ENCODE measurements at places on chromosomes 12 and 14.
A peak's percentile ranks its signal among the peaks of the same experiment; 100 is the strongest.

DNA sequence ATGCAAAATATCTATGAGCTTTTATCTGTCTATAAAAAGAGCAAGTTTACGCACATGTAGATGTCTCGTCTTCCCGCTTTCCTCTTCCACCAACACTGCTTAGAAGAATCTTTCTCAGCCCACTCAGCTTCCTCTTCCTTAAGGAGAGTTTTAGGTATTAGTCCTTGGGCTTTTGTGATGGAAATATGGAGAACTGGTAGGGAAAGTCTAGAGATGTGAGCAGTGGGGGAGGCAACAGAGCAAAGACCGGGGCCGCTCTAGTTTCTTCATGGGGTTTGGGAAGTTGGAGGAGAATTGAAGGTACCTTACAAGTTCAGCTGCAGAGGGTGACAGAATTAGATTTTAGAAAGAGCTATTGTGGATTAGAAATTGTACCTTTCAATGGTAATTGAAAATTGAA lies 56.3 kb upstream of the CPNE8 start:
- H3K4me3 ChIP-seq, result no peak overlapping the region
- H3K4me1 ChIP-seq, result no peaks in the 10 kb centered on the region
- DNase-seq, result no peak
- H3K36me3 ChIP-seq, result no peaks in the 10 kb centered on the region
- no peaks in the 10 kb centered on the region for H3K27me3 ChIP-seq

- no peak overlapping the region for H3K27ac ChIP-seq
- peaks cover 7% of the 10 kb centered on the region for H3K36me3 ChIP-seq
- DNase-seq, result no peak
- no peak overlapping the region for H3K4me3 ChIP-seq
- peaks cover 24% of the 10 kb centered on the region for H3K27me3 ChIP-seq
- peaks cover 29% of the 10 kb centered on the region for H3K4me1 ChIP-seq
These were observed 5.4 kb downstream of the IFFO1 start for GRCh38 chr12:6550294-6551062.

GRCh38 chr14:71333705-71334104 lies 426.4 kb downstream of the PCNX1 start:
- H3K36me3 ChIP-seq, result no peaks in the 10 kb centered on the region
- H3K4me3 ChIP-seq, result no peak overlapping the region
- peaks cover 3% of the 10 kb centered on the region for H3K27me3 ChIP-seq
- H3K4me1 ChIP-seq, result no peaks in the 10 kb centered on the region
- no peak for DNase-seq
- H3K27ac ChIP-seq, result no peak overlapping the region

- no peak for DNase-seq
- no peak overlapping the region for H3K27ac ChIP-seq
- no peaks in the 10 kb centered on the region for H3K36me3 ChIP-seq
- peaks cover 2% of the 10 kb centered on the region for H3K27me3 ChIP-seq
- no peaks in the 10 kb centered on the region for H3K4me1 ChIP-seq
- no peak overlapping the region for H3K4me3 ChIP-seq
These were observed 9.8 kb downstream of the VSIG10 start for GRCh38 chr12:118094039-118094438.

GRCh38 chr14:104298458-104298857 lies 160.1 kb downstream of the KIF26A start:
- peaks cover 5% of the 10 kb centered on the region for H3K36me3 ChIP-seq
- peaks cover 9% of the 10 kb centered on the region for H3K27me3 ChIP-seq
- DNase-seq, result no peak
- H3K27ac ChIP-seq, result no peak overlapping the region
- no peaks in the 10 kb centered on the region for H3K4me1 ChIP-seq

- H3K27me3 ChIP-seq, result peaks cover 2% of the 10 kb centered on the region
- H3K36me3 ChIP-seq, result no peaks in the 10 kb centered on the region
These were observed 22.9 kb upstream of the VPS37B start for GRCh38 chr12:122918827-122919226.

DNA sequence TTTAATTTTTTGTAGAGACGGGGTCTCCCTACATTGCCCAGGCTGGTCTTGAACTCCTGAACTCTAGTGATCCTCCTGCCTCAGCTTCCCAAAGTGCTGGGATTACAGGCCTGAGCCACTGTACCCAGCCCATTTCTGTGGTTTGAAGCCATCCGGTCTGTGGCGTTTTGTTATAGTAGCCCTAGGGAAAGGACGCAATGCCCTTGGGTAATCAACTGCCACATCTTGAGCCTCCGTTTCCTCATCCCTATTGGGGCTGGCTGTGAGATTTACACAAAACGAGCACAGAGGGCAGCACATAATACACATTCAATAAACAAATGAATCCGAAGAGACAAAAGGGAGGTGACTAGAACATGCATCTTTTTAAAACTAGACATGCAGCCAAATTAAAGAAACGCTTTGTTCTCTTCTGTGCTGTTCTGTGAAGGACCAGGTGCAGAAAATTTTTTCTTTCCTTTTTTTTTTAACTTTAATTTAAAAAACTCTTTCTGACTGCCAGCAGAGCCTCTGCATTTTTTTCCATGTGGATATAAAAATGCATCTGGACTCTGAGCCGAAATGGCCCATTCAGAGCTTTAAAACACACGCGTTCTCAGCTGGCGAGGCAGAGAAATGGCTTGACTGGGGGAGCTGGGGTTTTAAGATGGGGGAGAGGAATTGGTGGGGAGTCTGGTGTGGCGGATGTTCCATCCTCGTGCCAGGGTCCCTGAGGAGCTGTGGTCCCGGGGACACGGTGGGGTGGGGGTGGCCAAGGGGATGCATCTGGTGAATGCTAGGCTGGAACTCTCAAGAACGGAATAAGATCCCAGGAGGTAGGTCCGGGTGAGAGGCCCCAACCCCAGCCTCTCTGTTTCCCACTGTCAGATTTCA lies 119.0 kb downstream of the RBM19 start:
- H3K27me3 ChIP-seq, result peaks cover 3% of the 10 kb centered on the region
- peak overlapping the region; percentile 30 for H3K4me3 ChIP-seq
- H3K4me1 ChIP-seq, result peaks cover 38% of the 10 kb centered on the region
- DNase-seq, result no peak
- no peaks in the 10 kb centered on the region for H3K36me3 ChIP-seq
- H3K27ac ChIP-seq, result no peak overlapping the region

- peaks cover 25% of the 10 kb centered on the region for H3K36me3 ChIP-seq
- peaks cover 2% of the 10 kb centered on the region for H3K4me1 ChIP-seq
- peaks cover 2% of the 10 kb centered on the region for H3K27me3 ChIP-seq
- H3K27ac ChIP-seq, result no peak overlapping the region
- DNase-seq, result no peak
These were observed 120.7 kb downstream of the PTPRO start for GRCh38 chr12:15443050-15443449.

GRCh38 chr12:38813923-38814322 lies 91.5 kb downstream of the CPNE8 start:
- H3K36me3 ChIP-seq, result no peaks in the 10 kb centered on the region
- no peak for DNase-seq
- H3K4me3 ChIP-seq, result no peak overlapping the region
- no peaks in the 10 kb centered on the region for H3K4me1 ChIP-seq

GRCh38 chr12:76449583-76449982 lies 101.4 kb upstream of the BBS10 start:
- no peak for DNase-seq
- H3K36me3 ChIP-seq, result peaks cover 7% of the 10 kb centered on the region
- H3K4me3 ChIP-seq, result no peak overlapping the region

GRCh38 chr14:61321385-61322010 lies at the start of gene PRKCH:
PRKCH (plus strand) TSS chr14:61321579; CDS start chr14:61322102, 523 bp downstream.
- peak within 1 kb of the TSS; percentile 74 for H3K4me3 ChIP-seq
- H3K4me1 ChIP-seq, result peaks cover 2% of the 10 kb centered on the region
- H3K36me3 ChIP-seq, result no peaks in the 10 kb centered on the region

DNA sequence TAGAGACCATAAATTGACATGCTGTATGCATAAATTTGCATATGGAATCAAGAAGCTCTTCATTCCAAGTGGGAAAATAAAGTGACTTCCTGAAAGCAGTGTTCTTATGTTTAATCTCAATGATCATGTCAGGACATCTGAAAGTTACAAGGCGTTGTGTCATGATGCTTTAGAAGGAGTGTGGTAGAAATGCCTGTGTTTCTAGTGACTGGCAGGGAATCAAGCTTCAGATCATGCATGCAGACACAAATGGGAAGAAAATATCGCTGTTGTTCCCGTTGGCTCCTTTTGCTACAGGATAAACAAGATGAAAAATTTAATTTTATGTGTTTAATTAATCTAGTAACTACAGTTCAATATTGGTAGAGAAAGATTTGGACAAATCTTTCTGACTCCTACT lies 298.1 kb upstream of the SYT1 start:
- H3K27me3 ChIP-seq, result peaks cover 2% of the 10 kb centered on the region
- no peak overlapping the region for H3K4me3 ChIP-seq
- H3K27ac ChIP-seq, result no peak overlapping the region
- no peaks in the 10 kb centered on the region for H3K36me3 ChIP-seq

DNA sequence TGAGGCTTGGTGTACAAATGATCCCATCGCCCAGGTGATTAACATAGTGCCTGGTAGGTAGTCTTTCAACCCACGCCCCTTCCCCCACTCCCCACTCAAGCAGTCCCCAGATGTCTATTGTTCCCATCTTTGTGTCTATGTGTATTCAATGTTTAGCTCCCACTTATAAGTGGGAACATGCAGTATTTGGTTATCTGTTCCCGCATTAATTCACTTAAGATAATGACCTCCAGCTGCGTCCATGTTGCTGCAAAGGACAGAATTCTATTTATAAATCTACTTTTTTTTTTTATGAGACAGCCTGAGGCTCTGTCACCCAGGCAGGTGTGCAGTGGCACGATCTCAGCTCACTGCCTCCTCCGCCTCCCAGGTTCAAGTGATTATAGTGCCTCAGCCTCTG lies 15.7 kb downstream of the SPX start:
- H3K4me3 ChIP-seq, result no peak overlapping the region
- no peaks in the 10 kb centered on the region for H3K36me3 ChIP-seq
- no peak for DNase-seq
- no peak overlapping the region for H3K27ac ChIP-seq
- no peaks in the 10 kb centered on the region for H3K4me1 ChIP-seq
